ENCODE measurements at places on chromosomes 12 and 14.

DNA sequence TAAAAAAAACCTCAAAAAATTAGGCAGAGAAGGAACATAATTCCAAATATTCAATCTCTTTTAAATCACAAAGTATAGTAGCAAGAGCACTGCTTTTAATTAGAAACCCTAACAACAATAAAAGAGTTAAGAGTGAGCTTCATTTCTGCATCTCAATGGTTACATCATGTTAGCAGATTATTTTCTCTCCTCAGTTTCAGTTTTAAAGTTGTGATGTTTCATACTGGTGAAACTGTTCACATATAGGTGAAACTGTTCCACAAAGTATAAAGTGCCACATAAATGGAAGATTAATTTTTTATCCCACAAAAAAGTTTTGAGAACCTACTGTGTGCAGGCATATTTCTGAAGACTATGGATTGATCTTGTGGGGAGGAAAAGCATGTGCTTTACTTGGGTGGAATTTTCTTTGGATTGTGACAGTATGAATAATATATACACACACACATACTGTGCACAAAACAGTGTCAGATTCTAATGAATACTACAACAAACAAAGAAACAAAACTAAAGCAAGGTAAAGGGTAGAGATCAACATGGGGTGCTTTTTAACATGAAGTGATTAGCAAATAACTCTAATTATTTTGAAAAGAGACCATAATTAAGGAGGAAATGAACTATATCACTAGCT is 17.1 kb downstream of the LUM start:
- DNase-seq: no peak

DNA sequence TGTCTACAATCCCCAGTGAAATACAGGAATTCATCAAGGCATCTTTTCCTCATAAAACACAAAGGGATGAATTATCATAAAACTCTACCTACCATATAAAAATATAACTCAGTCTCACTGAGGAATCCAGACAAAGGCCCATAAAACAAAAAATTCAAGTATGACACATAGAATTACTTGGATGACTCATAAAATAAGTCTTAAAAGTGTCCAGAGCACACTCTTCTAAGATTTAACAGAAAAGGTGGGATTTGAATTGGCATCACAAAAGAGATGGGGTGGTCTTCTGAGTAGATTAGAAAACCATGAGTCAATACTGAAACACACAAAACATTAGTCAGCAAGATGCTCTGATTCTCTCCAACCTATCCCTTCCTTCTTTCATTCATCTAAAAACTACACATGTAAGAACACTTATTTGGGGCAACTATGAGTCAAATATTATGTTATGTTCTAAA is 202.7 kb upstream of the GARIN6 start:
- DNase-seq: no peak

- DNase-seq: no peak
These were observed 15.9 kb downstream of the PACS2 start for GRCh38 chr14:105330491-105330895.

DNA sequence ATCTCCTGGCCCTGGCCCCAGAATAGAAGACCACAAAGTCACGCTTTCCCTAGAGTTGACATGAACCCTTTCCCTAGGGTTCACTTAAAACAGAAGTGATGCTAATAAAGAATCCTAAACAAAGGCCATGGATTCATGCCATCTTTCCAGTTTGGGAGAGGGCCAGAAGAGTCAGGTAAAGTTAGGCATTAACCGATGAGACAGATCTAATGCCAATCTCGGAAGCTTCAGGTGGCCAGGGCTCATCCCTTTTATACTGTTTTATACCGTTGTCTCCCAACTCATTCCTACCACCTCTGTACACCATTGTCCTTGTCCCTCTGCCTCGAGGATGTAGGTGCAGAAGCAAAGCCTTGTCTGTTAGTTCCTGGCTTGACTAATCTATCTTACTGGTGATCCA is 22.8 kb upstream of the ACTR10 start:
- no peak for DNase-seq

DNA sequence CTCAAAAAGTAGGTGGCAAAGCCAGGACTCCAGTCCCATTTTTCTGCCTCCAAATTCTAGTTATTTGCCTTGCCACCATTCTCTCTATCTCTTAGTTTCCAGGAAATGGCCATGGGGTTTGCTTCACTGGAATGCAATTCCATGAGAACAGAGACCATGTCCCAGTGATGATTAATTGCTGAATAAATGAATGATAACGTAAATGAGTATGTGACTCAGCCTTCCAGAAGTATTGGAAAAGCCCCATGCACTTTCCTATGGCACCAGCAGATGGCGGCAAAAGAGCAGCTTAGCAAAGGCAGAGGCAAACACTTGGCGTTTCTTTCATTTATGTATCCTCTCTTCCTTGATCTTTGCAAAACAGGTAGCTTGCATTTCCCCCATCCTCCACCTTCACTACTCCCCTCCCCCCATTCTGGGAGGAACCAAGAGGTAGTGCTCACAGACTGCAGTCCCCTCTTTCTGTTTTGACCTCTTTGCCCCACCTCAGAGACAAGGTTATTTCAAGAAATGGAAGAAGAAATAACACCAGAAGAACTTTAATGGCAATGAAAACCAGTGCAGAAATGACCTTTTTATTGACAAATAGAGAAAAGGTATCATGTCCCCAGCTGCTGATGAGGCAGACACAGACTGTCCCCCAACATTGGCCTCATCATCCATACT is 21.3 kb downstream of the TBX3 start:
- DNase-seq: no peak

DNA sequence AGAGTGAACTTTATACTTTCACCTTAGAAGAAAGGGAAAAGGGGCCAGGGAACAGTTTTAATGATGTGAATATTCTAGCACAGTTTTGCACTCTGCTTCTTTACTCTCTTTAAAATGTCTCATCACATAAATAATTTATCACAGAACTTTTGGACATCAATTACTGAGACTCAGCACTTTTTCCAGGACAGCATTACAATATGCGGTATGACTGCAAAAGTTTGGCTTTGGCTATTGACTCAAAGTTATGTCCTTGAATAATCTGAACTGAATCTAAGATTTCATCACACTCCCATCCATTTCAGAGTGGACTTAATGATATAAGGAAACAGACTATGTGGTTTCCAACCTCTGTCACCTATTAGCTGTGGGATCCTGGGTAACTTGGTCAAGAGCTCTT is 11.7 kb downstream of the CCER1 start:
- no peak for DNase-seq

DNA sequence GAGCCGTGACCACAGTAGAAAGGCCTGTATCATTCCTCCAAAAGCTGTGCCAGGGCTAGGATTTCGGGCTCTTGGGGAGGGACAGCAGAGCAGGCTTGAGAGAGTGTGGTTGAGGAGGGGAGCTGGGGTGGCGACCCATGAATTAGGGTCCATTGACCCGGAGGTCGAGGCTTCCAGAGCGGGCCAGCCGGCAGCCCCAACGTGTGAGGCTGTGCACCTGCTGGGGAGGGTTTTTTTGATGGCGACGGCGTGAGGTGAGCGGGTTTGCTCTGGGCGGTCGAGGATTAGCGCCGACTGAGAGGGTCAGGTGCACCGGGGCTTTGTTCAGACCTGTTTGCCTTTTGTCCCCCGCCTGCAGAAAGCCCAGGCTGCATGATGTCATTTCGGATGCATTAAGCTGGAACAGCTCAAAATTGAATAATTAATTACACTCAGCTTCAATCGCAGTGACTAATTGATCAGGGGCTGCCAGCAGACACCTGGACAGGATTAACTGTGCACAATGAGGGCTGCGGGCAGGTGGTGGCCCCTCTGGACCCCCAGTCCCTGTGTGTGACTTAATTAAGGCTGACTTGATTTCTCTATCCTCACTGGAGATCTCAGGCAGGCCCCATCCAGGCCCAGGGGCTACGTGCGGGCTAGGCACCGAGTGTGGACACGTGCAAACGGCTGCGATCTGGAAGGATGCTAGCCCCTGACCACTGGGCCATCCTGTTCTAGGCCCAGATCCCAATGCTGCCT is 42.1 kb upstream of the MEG3 start:
- DNase-seq: no peak

GRCh38 chr14:105077649-105077995 is 12.4 kb upstream of the GPR132 start:
- DNase-seq: no peak

- DNase-seq: no peak
These were observed 1.6 kb downstream of the MSI1 start for GRCh38 chr12:120367233-120367923.

DNA sequence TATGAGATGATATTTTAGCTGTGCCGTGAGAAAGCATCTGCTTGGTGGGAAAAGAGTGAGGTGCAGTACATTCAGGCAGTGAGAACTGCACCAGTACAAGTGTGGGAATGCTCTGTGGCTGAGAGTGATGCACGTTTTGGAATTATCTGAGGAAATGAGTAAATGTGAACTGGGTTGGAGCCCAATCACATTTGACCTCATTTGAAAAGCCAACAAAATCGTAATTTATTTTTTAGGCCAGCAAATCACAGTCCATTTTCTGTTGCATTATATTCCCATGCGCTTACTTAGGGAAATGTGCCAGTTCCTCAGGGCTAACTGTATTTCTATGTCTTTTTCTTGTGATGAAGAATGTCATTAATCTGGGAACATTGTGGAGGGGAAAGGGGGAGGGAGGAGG is 77.3 kb downstream of the SNAPC1 start:
- no peak for DNase-seq
